ENCODE measurements at places on chromosomes 3 and 15.

GRCh38 chr15:44485880-44486279 lies 51.1 kb upstream of the EIF3J start:
- DNase-seq, result no peak

GRCh38 chr15:33107950-33108349 lies 86.6 kb downstream of the FMN1 start:
- no peak for DNase-seq

DNA sequence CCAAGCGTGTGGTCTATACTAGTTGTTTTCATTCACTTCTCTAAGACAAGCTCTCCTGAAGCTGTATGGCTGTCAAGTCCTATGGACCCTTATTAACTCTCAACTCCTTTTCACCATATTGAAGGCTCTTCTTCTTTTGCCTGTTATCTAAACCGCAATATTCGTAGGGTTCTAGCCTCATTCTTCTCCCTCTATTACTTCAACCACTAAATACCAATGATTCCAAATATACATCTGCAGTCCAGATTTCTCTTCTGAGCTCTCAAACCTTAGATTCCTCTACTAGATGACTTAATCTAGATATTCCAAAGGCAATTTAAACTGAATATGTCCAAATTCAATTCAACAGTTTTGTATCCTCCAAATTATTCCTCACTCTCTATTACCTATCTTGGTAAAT lies 24.6 kb downstream of the AQR start:
- no peak for DNase-seq

DNA sequence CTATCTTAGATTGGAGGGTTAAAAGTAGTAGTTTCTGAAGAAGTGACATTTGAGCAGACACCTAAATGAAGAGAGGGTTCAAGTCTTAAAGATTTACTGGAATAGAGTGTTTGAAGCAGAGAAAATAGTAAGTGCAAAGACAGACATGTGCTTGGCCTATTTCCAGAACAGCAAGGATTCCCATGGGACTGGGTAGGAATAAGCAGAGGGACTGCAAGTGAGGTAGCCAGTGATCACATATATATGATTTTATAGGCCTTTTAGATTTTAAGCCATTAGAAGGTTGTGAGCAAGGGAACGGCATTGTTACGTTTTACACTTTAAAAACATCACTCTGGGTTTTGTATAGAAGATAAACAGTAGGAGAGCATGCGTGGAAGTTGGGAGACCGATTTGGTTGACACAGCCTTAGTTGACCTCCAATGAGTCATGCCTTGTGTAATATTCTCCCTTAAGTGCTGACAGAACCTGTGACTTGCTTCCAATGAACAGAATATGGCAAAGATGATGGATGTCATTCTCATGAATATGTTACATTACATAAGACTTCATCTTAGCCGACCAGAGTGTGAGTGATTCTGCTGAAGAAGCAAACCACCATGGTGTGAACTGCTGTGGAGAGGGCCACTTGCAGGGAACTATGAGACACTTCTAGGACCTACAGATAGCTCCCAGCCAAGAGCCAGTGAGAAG lies 37.1 kb upstream of the SLC4A7 start:
- no peak for DNase-seq

DNA sequence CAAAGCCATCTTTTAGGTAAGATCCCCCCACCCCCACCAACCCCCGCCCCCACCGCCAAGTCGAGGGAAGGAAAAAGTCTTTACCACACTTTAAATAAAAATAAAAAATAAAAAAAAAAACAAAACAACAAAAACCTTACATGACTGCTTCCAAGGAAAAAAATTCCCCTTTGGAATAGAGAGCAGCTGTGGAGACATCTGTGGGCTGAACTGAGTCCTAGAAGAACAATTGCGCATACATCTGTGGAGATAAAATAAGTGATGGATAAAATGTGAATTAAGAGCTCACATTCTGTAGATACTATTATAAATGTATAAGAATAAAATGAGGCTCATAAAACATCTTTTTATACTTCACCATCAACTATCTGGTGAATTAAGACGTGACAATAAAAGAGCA lies 601.7 kb upstream of the AGTR1 start:
- no peak for DNase-seq

GRCh38 chr3:13608969-13609725 lies 60.2 kb downstream of the FBLN2 start:
- DNase-seq, result no peak

- DNase-seq, result no peak
Observed at GRCh38 chr3:168395551-168395950, 299.8 kb upstream of the GOLIM4 start.

GRCh38 chr15:75589071-75589470 lies 10.0 kb upstream of the PTPN9 start:
- no peak for DNase-seq

All from central memory CD4-positive, alpha-beta T cell (primary cell).